Brain (organoid and tissue), 16 donors: ENCODE measurements at places on chromosomes 5 and 9.

DNA sequence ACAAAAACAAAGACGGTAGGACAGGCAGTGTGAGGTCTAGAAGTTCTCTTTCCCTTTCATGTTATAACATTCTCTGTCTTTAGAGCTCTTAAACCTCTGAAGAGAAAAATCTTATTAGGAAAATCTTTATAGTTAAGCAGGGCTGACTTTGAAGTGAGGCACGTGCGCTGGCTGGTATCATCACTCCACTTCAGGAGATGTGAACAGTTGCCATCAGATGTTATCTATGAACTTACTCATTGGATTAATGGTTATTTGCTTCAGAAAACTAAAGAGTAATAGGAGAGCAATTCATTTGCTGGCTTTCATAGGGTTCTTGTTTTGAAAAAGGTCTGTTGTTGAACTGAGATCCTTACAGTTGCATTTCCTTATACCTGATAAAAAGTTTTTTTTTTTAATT is 25.7 kb downstream of the LRRTM2 start:
- no peak for DNase-seq

DNA sequence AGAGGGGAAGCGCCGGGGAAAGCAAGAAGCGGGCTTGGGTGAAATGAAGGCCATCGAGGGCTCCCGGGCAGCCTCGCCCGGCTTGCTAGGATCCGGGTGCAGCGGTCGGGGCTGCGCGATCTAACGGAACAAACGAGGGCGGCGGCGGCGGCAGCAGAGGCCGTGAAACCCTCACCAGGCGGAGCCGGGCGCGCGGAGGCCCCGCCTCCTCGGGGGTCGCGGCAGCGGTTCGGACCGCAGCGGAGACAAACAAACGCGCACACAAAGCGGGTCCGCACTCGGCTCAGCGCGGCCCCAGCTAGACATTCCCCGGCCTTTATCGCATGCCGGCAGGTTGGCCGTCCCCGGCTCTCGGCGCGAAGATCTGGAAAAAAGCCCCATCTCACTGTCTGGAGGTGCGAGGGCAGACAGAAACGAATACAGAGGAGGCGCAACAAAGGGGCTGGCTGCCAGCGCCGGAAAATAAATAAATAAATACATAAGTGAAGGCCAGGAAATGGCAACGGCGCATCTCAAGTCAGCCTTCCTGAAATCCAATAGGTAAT is 10.5 kb upstream of the TRIM36 start:
- peak; percentile 91 for DNase-seq

- DNase-seq, result no peak
Measured at GRCh38 chr5:56160723-56161438, 72.2 kb downstream of the ANKRD55 start.

DNA sequence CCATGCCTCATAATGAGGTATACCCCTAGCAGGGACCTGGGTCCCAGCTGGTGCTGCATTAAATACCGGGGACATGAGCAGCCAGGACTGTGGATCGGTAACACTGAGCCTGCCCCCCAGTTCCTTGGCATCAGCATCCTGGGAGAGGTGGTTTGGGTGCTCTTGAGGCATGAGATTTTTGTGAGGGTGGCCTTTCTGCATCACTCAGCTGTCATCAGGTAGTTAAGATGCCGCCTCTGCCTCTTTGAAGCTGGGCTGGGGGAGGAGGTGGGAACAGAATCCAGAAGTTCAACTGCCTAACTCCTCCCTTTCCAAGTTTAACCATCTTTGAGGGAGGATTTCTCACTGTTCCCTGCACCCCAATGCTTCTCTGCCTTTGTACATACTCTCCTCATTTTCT is 112.7 kb downstream of the PDZD2 start:
- DNase-seq, result no peak

DNA sequence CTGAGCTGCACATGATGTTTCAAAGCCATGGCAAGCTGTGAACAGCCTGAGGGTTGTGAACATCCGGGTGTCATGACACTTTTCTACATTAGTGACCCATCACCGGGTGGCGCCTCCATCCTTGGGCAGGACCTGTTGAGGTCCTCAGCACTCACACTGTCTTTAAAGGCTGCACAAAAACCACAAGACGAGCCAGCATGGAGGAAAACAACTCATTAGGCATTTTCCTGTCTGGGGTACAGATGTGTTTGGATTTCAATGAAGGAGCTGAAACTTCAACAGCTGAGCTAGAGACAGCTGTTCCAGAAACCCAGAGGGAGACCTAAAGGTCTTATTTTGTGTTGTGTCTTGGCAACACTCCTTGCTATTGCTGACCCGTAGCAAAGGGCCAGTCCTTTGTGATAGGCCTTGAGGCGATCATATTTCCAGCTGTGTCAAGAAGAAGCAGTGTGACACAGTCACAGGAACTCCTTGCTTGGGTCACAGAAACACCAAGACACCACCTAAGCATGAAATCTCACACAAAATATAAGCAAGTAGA is 151.8 kb upstream of the VLDLR start:
- DNase-seq, result no peak

DNA sequence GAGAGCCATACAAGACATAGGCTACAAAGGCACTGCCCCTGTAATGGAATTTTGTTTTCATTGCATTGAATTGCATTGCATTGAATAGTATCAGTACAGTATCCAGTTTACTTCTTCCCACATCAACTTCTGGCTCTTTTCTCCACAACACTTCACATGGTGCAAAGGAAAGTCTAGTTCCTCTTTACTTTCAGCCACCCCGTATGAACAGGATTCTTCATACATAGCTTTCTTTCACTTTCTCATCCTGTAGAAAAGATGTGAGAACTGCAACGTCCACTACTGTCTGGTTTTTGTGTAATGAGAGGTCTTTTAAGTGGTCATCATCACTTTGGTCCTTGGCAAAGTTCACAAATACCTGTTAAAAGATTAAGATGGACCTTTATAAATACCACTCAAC is 20.2 kb downstream of the NIPSNAP3B start:
- no peak for DNase-seq

DNA sequence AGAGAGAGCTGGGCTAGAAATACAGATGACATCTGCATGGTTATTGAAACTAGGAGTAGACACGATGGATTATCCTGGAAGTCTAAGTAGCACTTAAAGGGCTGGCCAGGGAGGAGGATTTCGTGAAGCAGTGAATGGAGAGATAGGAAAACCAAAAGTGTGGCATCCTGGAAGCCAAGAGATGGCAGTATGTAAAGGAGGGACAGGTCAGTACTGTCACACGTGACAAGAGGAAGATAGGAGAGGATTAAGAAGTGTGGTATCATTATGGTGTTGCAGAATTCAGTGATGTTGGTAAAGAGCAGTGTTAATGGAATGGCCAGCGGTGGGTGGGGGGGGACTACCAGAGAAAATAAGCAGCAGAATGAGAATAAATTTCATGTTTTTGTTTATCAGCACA is 11.7 kb downstream of the RAD23B start:
- DNase-seq, result no peak

DNA sequence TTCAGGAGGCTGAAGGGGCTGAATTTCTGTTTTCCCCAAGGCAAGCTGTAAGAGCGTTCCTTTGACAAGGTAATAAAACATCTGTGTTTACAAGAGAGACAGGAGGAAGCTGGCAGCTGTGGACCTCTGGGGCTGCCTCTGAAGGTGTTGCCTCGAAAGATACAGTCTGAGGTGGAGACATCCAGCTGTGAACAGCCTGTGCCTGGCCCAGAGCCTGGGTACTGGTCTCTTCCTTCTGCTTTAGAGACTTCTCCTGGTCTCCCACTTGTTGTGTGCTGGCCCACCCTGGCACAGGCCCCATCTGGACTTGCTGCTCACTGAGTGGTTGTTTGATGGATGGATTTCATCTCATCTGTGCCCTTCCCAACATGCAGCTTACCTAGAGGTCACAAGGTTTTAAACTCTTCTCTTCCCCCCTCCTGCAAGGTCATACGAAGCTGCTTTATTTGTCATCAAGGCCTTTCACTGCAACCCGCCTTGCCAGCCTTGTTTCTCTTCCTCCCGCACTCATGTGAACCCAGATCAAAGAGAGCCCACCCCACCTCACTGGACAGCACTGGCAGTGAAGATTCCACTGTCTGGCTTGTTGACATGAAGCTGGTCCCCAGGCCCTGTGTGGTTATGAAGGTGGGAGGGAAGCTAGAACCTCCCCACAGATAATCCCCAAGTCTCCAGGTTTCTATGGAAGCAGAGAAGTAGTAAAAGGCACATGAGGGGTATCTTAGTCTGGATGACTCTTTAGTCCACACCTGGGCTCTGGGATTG is 35.0 kb upstream of the ALDH1B1 start:
- no peak for DNase-seq

DNA sequence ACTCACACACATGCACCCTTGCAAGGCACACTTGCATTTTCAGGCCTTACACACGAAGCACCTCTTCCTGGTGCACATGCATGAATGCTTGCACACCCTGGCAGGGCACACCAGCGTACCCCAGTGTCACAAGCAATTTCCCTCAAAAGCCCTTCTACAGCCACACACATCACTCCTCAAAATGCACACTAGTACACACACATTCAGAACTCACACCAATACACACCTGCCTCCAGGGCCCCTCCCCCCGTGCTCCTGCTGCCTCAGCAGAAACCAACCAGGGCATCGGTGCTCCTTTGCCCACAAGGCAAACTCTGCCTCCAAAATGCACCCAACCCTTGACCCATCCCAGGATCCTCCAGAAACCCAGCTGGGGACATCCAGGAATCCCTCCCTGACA is 1.2 kb downstream of the CAMK2A start:
- DNase-seq, result no peak

DNA sequence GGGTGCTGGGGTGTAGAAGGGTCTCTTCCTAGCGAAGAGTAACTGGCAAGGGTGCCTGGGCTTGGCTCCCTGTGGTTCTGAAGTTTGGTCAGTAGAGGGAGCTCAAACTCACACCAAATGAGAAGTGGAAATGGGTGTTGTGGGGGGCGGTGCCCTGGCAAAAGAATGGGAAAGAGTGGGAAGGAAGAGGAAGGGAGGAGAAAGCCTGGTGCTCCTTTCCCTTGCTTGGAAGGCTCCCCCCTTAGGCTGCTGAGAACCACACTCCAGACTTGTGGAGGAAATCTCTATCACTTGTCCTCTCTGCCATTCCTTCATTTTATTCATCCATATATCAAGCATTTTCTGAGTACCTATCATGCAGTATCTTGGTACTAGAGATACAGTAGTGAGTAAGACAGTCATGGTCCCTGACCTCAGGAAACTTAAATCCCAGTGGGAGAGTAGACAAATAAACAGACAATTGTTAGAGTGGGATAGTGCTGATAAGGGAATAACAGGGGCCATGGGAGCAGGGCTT is 13.0 kb downstream of the SLC4A9 start:
- peak; percentile 56 for DNase-seq

GRCh38 chr9:5893591-5894236 is 3.0 kb downstream of the MLANA start:
- DNase-seq, result no peak

- DNase-seq, result no peak
Measured at GRCh38 chr5:177142098-177142611, 8.6 kb downstream of the NSD1 start.

GRCh38 chr5:88825584-88826315 is 57.2 kb downstream of the MEF2C start:
- no peak for DNase-seq

DNA sequence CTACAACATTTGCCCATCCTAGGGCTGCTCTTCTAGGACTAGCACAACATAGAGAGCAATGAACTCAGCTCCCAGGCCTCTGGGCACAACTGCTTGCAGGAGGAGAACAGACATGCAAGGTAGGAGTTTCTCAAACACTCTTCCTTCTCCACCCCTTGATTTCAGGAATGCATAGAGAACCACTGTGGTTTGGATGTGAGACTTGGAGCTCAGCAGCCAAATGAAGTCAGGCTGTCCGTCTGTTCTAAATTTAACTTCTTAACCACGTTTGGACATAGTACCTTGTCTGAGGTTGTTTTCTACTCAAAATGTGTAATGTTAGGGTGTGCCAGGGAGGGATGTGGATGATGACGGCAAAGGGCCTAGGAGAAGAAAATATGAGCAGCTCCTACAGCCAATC is 515.1 kb upstream of the TNC start:
- DNase-seq, result no peak

GRCh38 chr5:14114615-14115251 is 28.4 kb upstream of the TRIO start:
- no peak for DNase-seq

DNA sequence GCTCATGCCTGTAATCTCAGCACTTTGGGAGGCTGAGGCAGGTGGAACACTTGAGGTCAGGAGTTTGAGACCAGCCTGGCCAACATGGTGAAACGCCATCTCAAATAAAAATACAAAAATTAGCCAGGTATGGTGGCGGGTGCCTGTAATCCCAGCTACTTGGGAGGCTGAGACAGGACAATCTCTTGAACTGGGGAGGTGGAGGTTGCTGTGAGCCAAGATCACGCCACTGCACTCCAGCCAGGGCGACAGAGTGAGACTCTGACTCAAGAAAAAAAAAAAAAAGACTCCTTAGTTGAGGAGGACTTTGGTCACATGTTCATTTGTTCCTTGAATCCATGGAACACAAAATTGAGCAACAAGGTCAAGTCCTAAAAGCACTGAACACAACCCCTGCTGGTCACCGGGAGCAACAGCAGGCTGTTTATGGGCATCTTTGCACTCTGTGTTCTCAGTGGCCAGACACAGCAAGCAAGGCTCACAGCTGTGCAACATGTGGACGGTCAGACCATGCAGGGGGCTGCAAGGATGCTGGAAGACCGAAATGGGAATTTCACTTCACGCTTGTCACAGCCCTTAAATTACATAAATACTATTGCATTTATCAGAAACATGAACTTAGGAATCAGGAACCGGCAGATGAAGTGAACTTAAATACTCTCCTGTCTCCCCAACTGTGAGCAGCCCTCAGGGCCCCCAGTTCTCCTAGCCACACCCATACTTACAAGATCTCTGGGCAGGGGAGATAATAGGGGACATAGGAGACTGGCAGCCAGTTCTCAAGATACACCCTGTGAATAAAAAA is 2.8 kb downstream of the GBGT1 start:
- DNase-seq, result no peak

- DNase-seq, result no peak
Measured at GRCh38 chr5:172216345-172216744, 22.4 kb downstream of the EFCAB9 start.

GRCh38 chr5:113224605-113225065 is 210.2 kb downstream of the TSSK1B start:
- DNase-seq, result no peak

DNA sequence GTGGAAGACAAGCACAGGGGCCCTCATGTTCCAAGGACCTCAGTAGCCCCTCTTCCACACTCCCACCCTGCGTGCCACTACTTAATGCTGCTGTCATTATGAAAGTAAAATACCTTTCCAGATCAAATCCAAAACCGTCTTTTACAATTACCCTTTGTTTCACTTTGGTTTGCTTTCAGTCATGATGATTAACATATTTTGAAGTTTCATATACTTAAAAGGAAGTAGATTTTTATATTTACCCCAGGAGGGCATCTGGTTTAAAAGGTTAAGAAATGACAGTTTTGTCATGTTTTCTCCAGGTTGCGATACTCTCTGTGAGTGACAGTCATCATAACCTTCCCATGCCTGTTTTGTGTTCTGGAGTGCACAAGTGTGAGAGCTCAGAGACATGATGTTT is 13.5 kb upstream of the MAP1B start:
- no peak for DNase-seq

GRCh38 chr5:62083247-62083646 is 222.8 kb upstream of the KIF2A start:
- DNase-seq, result no peak
